ENCODE measurements at places on chromosomes 7 and 10.
A peak's percentile ranks its signal among the peaks of the same experiment; 100 is the strongest.

GRCh38 chr7:30246392-30246791 lies 38.0 kb upstream of the ZNRF2 start:
- no peak for DNase-seq

GRCh38 chr10:109427411-109427810 lies 495.9 kb downstream of the XPNPEP1 start:
- DNase-seq = no peak

GRCh38 chr7:158811461-158811860 lies 17.8 kb downstream of the ESYT2 start:
- peak; percentile 78 for DNase-seq

DNA sequence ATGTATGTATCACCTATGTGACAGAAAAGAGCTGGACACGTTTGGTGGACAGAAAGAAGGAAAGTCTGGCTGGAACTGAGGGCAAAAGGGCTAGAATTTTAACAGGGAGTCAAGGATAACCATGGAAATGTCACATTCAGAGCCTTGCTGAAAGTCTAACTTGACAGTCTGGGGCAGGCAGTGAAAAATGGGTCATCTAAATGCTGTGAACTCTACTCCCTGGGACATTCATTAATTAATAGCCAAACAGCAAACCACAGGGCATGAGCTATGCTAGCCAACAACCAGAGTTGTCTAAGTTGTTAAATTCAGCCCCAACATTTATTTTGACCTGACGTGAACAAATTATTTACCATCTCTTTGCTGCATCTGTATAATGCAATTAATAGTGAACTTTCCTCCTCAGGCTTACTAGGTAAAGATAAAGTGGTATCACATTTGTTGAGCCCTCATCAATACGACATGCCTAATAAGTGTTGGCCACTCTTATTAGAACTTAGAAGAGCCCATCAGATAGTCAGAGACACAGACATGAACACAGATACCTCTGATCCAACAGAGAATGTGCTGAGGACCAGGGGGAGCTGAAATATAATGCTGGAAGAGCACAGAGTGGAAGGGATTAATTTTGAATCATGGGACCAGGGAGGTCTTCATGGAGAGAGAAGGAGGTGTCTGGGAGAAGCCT lies 109.9 kb downstream of the SORCS1 start:
- no peak for DNase-seq

- DNase-seq = no peak
These were observed 378.6 kb upstream of the PRKCQ start for GRCh38 chr10:6958711-6959110.

- DNase-seq = no peak
These were observed 66.4 kb upstream of the IFRD1 start for GRCh38 chr7:112383671-112384417.

DNA sequence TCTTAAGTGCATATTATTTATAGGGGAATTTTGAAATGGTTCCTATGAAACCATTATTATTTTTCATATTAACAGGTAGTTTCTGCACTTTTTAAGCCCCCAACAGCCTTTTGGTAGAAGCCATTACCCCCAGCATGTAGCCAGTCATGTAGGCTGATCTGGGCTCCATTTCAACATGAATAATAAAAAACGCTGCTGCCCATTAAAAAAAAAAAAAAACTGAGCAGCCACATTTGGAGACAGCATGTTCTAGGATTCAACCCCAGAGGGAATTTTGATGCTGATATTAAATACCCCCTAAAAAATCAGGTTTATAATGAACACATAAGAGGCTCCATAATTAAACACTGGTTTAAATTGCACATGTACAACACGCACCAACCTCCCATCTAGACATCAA lies 181.3 kb downstream of the RTKN2 start:
- no peak for DNase-seq

Measured in astrocyte of the spinal cord (primary cell).